ENCODE measurements at places on chromosomes 1 and 21.

- peaks cover 18% of the 10 kb centered on the region for H3K4me1 ChIP-seq
- H3K27me3 ChIP-seq = no peaks in the 10 kb centered on the region
- no peaks in the 10 kb centered on the region for H3K36me3 ChIP-seq
- no peak overlapping the region for H3K4me3 ChIP-seq
Observed at GRCh38 chr21:36934864-36935420, 31.5 kb downstream of the HLCS start.

- H3K27me3 ChIP-seq = no peaks in the 10 kb centered on the region
- no peak overlapping the region for H3K4me3 ChIP-seq
- peaks cover 9% of the 10 kb centered on the region for H3K4me1 ChIP-seq
Observed at GRCh38 chr1:153635872-153636271, 2.0 kb downstream of the CHTOP start.

- no peak overlapping the region for H3K4me3 ChIP-seq
- H3K36me3 ChIP-seq = no peaks in the 10 kb centered on the region
- ATAC-seq = peak; percentile 86
- H3K27me3 ChIP-seq = no peaks in the 10 kb centered on the region
- peaks cover 21% of the 10 kb centered on the region for H3K4me1 ChIP-seq
Observed at GRCh38 chr21:32371913-32372314, 20.9 kb downstream of the URB1 start.

- H3K4me3 ChIP-seq = no peak overlapping the region
- H3K27me3 ChIP-seq = no peaks in the 10 kb centered on the region
- ATAC-seq = no peak
- H3K27ac ChIP-seq = no peak overlapping the region
- H3K4me1 ChIP-seq = no peaks in the 10 kb centered on the region
Observed at GRCh38 chr1:187063271-187063670, 234.5 kb downstream of the PLA2G4A start.

DNA sequence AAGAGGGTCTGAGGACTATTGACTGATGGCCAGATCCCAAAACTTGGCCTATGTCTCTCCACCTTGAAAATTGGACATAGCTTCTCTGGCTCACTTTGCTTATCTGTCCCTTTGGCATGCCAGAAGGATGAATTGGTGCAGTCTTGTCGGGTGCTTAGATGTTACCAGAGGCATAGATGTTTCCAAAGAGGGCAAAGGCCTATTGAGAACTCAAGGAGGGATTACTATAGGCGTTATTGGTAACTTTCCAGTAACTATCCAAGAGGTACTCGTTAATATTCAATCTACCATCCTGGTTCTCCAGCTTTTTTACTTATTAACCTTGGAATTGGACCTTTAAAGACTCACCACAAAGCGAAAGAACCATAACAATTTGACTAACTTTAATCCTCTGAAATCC is 368.3 kb upstream of the ESRRG start:
- no peaks in the 10 kb centered on the region for H3K27me3 ChIP-seq
- H3K4me1 ChIP-seq = peaks cover 3% of the 10 kb centered on the region
- no peak for ATAC-seq
- H3K27ac ChIP-seq = peak overlapping the region; percentile 80
- H3K36me3 ChIP-seq = no peaks in the 10 kb centered on the region

DNA sequence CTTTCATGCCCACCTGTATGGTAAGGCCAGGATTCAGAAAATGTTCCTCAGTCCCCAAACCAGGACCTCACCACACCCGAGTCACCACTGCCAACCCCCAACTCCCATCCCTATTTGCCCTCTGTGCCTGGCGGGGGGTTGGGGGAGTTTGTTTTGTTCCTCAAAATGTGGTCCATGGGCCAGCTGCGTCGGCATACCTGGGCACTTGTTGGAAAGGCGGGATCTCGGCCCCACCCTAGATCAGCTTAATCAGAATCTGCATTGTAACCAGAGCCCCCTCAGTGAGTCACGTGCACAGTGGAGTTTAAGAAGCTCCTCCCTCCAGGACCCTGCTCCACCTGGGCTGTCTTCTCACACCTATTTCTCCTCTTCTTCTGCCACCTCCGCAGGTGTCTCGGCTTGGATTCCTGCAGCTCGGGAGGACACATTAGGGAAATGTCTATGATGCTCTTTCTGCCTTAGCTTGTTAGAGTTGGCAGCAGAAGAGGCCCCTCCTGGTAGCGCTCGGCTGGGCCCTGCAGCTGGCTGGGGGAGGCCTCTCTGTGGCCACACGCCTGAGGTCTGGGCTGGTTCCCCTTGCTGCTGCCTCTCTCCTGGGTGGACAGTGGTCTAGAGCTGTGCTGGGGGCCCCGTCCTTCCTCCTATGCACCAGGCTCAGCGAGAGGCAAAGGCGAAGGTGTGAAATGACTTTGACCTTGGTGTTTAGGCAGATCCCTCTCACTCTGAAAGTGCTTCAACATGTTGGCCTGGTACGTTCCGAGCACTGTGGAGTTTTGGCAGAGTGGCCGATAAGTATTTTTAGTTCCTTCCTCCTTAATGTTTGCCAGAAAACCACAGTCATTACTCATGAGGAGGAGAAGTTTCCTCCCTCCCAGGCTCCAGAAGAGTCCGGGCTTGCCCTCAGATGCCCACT is 41.8 kb upstream of the CAMTA1 start:
- no peaks in the 10 kb centered on the region for H3K27me3 ChIP-seq
- H3K4me3 ChIP-seq = no peak overlapping the region

DNA sequence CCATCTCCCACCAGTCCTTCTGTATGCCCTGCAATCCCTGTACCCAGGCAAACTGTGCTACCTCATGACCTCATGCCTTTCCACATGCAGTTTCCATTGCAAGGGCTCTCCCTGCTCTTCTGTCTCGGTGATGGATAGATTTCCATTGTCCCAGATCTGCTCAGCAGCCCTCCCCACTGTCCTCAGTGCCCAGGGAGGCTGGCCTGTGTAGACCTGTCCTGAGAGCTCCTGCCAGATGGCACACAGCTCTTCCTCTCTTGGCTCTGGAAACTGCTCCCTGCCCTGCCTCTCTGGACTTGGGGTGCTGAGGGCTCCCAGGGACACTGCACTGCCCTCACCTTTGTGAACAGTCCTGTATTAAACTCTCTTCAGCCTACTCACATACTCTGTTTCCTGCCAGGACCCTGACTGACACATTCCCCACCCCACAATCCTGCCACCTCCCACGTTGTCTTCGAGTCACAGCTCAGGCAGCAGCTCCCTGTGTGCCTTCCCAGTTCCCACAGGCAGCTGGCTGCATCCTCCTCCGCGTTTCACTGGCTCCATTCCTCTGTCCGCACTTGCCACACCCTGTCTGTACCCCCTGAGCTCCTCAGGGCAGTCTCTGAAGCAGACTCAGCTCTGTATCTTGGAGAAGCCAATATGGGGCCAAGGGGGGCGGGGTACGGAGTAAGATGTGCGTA is 57.0 kb downstream of the SPATA46 start:
- H3K4me3 ChIP-seq = no peak overlapping the region
- H3K27ac ChIP-seq = no peak overlapping the region
- ATAC-seq = no peak
- H3K27me3 ChIP-seq = no peaks in the 10 kb centered on the region
- no peaks in the 10 kb centered on the region for H3K4me1 ChIP-seq

GRCh38 chr1:213163278-213163711 is 112.3 kb downstream of the RPS6KC1 start:
- no peak for ATAC-seq
- H3K27ac ChIP-seq = no peak overlapping the region
- no peak overlapping the region for H3K4me3 ChIP-seq
- H3K4me1 ChIP-seq = peaks cover 4% of the 10 kb centered on the region
- H3K27me3 ChIP-seq = no peaks in the 10 kb centered on the region
- no peaks in the 10 kb centered on the region for H3K36me3 ChIP-seq

GRCh38 chr1:77557053-77557452 is 125.4 kb downstream of the ZZZ3 start:
- H3K36me3 ChIP-seq = peaks cover 32% of the 10 kb centered on the region
- ATAC-seq = no peak
- H3K4me1 ChIP-seq = no peaks in the 10 kb centered on the region
- no peak overlapping the region for H3K4me3 ChIP-seq

- H3K4me1 ChIP-seq = peaks cover 7% of the 10 kb centered on the region
- no peak for ATAC-seq
- H3K4me3 ChIP-seq = no peak overlapping the region
- H3K27me3 ChIP-seq = no peaks in the 10 kb centered on the region
- no peak overlapping the region for H3K27ac ChIP-seq
Observed at GRCh38 chr1:192877283-192877886, 68.5 kb downstream of the RGS2 start.

- H3K4me3 ChIP-seq = no peak overlapping the region
- no peak for ATAC-seq
- no peaks in the 10 kb centered on the region for H3K27me3 ChIP-seq
- no peak overlapping the region for H3K27ac ChIP-seq
Observed at GRCh38 chr1:151124763-151125403, 21.5 kb downstream of the SEMA6C start.

DNA sequence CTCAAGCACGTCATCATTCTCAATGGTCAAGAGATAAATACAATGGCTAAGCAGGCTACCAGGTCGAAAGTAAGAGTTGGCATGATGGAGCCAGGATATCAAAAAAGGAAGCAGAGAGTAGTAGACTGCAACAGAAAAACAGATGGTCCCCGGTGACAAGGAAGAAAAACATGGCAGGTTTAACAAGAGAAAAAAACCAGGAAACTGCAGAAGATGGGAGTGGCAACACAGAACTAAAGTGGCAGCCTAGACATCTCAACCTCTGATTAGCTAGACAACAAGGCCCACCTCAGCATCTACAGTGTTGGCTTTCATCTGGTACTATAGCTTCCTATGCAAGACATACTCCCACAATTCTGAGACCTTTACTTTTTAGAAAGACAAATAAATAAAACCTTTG is 3.1 kb downstream of the UBR4 start:
- H3K36me3 ChIP-seq = no peaks in the 10 kb centered on the region
- no peak for ATAC-seq

GRCh38 chr1:84267476-84267875 is 34.0 kb upstream of the SAMD13 start:
- peaks cover 9% of the 10 kb centered on the region for H3K4me1 ChIP-seq
- H3K27me3 ChIP-seq = no peaks in the 10 kb centered on the region
- H3K36me3 ChIP-seq = no peaks in the 10 kb centered on the region
- no peak for ATAC-seq
- no peak overlapping the region for H3K27ac ChIP-seq

DNA sequence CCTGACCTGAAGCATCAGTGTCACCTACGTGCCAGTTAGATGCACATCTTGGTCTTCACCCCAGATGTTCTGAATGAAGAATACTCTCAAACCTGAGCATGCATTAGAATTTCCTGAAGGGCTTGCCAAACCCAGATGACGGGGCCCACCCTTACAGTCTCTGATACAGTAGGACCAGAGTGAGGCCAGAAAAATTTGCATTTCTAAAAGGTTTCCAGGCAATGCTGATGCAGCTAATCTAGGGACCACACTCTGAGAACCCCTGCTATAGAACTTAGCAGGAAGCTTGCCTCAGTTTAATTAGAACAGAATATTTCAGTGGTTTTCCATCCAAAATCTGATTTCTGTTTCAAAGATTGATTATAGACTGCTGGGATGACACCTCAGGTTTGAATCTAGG is 9.9 kb upstream of the CTBS start:
- H3K36me3 ChIP-seq = no peaks in the 10 kb centered on the region
- no peaks in the 10 kb centered on the region for H3K27me3 ChIP-seq
- no peaks in the 10 kb centered on the region for H3K4me1 ChIP-seq

DNA sequence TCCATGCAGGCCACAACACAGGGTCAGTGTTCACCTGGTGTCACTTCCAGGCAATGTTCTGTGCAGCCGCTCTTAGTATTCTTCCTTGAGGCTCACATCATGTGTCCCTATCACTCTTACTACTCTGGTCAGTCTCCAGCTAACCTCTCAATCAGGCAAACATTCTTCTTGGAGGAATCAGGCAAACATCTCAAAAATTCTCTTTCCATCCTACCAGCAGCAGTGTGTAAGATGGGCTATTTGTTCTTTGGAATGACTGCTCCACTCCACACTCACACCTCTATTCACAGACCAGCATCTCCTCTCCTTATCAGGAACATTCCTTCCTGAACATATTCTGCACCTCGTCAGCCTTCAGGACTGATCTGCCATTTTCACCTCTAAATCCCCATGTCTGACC is 4.0 kb downstream of the S100A7A start:
- peaks cover 32% of the 10 kb centered on the region for H3K27me3 ChIP-seq
- no peak for ATAC-seq
- no peak overlapping the region for H3K27ac ChIP-seq
- no peaks in the 10 kb centered on the region for H3K36me3 ChIP-seq
- H3K4me3 ChIP-seq = no peak overlapping the region

GRCh38 chr1:68121536-68121935 is 71.1 kb upstream of the DIRAS3 start:
- ATAC-seq = no peak
- peak overlapping the region; percentile 81 for H3K27ac ChIP-seq
- H3K36me3 ChIP-seq = no peaks in the 10 kb centered on the region
- no peak overlapping the region for H3K4me3 ChIP-seq
- H3K27me3 ChIP-seq = no peaks in the 10 kb centered on the region

GRCh38 chr1:156281281-156281680 is 1.3 kb downstream of the SMG5 start:
- peaks cover 48% of the 10 kb centered on the region for H3K36me3 ChIP-seq
- no peaks in the 10 kb centered on the region for H3K27me3 ChIP-seq
- ATAC-seq = no peak
- no peak overlapping the region for H3K27ac ChIP-seq
- peak overlapping the region; percentile 95 for H3K4me3 ChIP-seq
- peaks cover 4% of the 10 kb centered on the region for H3K4me1 ChIP-seq

GRCh38 chr1:199377211-199377610 is 650.3 kb upstream of the NR5A2 start:
- no peaks in the 10 kb centered on the region for H3K36me3 ChIP-seq
- no peaks in the 10 kb centered on the region for H3K4me1 ChIP-seq
- no peaks in the 10 kb centered on the region for H3K27me3 ChIP-seq
- no peak overlapping the region for H3K27ac ChIP-seq

DNA sequence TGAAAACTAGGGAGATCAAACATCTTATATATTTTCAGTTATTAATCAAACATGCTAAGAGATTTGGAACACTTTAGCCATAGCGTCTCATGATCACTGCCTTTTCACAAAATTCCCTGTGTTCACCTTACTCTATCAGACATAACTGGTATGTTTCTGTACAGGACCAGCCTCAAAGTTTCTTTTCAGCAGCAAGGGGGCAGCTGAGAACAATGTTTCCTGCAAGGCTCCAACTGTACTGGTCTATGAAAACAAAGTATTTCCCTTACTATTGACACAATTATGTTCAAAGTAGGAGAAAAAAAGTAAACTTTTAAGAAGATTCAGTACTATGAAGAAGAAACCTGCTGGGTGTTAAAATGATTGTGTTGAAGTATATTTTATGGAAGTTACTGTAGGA is 98.5 kb downstream of the ATF6 start:
- ATAC-seq = no peak
- H3K27ac ChIP-seq = no peak overlapping the region
- H3K36me3 ChIP-seq = peaks cover 32% of the 10 kb centered on the region
- H3K27me3 ChIP-seq = no peaks in the 10 kb centered on the region

DNA sequence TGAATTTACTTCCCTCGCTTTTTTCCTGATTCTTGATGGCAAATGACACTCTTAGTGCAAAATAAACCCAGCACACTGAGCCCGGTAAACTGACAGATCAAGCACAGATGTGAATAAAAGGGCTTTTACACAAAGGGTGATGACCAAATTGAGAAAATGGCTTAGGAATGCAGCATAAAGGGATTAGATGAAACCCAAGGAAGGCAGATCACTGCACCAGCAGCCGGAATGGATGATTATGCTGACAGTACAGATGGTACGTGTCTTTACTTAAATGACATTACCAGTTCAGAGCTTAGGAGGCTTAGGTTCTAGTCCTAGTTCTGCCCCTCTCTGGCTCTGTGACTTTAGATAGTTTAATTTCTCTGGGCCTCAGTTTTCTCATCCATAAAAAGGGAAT is 12.0 kb downstream of the PKP1 start:
- no peak overlapping the region for H3K4me3 ChIP-seq
- peaks cover 50% of the 10 kb centered on the region for H3K27me3 ChIP-seq
- H3K4me1 ChIP-seq = no peaks in the 10 kb centered on the region
- H3K27ac ChIP-seq = no peak overlapping the region
- ATAC-seq = no peak
- H3K36me3 ChIP-seq = no peaks in the 10 kb centered on the region

GRCh38 chr1:76198452-76198851 is 123.9 kb downstream of the ST6GALNAC3 start:
- H3K4me3 ChIP-seq = no peak overlapping the region
- no peaks in the 10 kb centered on the region for H3K36me3 ChIP-seq
- ATAC-seq = no peak
